ENCODE measurements at places on chromosomes 5 and 9.

GRCh38 chr9:78903581-78903980 is 606.7 kb downstream of the PSAT1 start:
- DNase-seq = no peak

- DNase-seq = no peak
Observed at GRCh38 chr5:180433032-180433422, 61.2 kb upstream of the CNOT6 start.

GRCh38 chr5:88669371-88670050 is 213.5 kb downstream of the MEF2C start:
- DNase-seq = no peak

GRCh38 chr5:118988866-118989180 is 476 bp upstream of the DTWD2 start:
- no peak for DNase-seq

GRCh38 chr5:141413540-141414069 is 818 bp downstream of the PCDHGA10 start:
- DNase-seq = no peak

- DNase-seq = peak; percentile 88
Observed at GRCh38 chr5:67206929-67207328, 10.3 kb upstream of the CD180 start.

GRCh38 chr5:99771296-99771695 is 763.9 kb upstream of the FAM174A start:
- DNase-seq = no peak

GRCh38 chr5:150853561-150853960 is 7.2 kb downstream of the IRGM start:
- no peak for DNase-seq

DNA sequence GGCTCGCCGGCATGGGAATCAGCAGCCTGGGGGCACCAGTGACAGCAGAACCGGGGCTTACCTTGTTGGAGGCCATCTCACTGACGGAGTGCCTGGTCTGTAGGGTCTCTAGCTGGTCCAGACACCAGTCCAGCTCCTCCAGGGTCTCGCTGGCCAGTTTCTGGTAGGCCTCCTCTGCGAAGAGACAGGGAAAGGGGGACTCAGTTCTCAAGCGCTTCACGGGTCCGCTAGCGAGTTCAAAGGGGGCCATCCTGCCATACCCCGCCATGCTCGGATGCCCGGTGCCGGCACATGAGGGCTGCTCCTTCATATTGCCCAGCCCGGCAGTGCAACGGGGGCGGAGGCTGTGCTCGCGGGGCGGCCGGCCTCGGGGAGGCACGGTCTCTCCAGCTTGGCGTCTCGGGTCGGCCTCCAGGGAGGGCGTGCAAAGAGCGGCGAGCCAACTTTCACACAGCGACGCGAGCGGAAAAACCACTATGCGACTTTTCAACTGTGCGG is 456.0 kb downstream of the RAB3C start:
- DNase-seq = no peak

GRCh38 chr5:83430130-83431010 is 41.2 kb upstream of the VCAN start:
- DNase-seq = peak; percentile 69

DNA sequence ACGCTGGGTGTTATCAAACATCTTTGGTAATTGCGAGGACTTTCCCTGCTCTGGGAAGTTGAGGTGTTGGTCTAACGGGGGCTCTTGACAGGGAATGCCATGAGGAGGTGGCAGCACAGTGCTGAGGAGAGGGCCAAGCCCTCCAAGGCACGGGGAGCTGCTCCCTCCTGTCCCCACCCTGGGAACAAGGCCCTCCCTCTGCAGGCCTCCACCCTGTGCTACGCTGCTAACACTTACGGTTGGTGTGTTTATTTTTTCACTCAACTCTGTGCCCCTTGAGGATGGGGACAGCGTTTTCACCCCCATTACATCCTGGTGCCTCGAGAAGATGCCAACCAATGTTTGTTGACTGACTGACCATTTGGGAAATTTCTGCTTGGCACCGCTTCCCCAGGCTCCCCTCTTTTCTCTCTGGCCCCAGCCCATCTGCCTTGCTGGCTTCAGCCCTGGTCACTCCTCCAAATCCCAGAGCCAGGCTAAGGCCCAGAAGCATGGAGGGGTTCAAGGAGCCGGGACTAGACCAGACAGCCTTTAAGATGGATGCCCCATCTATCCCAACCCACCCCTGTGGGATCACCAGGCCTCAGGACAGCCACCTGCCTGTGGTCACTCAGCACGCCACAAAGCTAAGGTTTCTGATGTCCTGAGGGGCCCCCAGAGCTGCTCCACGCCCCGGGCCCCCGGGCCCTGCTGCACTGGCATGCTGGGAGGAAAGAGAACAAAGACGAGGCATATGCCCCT is 125.7 kb downstream of the BARX1 start:
- DNase-seq = no peak

DNA sequence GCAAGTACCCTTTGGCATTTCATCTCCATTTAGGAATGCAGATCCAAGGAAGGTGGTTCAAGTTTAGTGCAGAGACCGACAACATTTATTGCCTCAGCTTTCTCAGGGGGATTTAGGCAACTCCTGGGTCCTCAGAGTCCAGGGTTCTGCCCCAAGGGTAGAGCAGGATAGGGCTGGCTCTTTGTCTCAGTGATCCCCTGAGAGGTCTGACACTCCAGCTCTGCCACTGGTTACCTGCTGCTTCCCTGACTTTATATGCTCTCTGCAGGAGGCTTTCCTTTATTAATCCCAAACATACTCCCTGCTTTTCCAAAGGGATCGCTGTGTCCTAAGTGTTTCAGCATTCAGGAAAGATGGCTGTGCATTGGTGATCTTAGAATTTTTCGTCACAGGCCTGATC is 37.2 kb downstream of the TRPC7 start:
- no peak for DNase-seq

DNA sequence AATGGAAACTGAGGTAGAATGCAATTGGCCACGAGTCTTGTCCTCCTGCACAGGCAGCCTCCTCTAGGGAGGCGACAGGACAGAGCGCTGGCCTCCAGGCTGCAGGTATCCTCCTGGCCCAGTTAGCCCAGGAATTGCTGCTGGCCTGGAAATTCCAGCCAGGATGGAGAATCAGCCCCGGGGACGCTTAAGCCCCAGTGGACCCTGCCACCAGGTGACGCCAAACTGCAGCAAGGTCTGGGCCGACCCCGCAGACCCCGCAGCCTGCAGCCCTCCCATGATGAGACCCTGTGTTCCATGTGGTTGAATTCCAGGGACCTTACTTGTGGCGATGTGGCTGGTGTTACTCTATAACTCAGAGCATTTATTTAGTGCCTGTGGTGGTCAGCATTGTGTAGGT is 7.3 kb downstream of the CACFD1 start:
- no peak for DNase-seq

DNA sequence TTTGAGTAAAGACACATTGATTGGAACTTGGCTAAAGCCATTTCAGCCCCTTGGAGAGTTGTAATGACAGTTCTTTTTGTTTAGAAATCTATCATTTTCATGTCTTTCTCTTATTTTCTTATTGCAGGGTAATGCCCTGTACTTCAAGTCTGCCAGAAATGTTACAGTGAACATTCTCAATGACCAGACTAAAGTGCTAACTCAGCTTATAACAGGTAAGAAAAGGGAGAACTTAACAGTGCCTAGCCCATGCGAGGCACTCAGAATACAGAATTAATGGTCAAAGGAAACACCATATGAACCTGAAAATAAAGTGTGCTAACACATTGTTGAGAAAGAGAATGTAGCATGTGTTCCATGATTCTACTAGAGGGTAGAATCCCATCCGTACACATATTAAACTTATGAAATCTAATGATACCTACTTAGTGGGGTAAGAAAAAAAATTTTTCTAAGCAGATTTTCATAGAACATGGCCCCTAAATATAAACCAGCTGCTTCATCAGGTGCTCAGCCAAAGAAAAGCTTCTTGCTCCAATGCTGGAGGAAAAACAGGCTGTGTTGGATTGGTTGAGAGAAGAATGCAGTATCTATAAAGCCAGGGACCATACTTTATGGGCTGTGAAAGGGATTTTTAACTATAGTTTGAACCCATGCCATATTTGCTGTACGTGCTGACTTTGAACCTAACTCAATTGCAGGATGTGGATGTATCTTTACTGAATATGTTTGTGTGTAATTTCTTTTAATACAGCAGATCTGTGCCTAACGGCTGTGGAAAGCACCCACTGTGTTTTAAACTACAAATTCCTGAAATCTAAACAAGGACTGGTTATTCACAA is 260.8 kb upstream of the PPP1R2B start:
- DNase-seq = no peak

GRCh38 chr5:171483551-171484135 is 64.2 kb downstream of the FGF18 start:
- DNase-seq = no peak

DNA sequence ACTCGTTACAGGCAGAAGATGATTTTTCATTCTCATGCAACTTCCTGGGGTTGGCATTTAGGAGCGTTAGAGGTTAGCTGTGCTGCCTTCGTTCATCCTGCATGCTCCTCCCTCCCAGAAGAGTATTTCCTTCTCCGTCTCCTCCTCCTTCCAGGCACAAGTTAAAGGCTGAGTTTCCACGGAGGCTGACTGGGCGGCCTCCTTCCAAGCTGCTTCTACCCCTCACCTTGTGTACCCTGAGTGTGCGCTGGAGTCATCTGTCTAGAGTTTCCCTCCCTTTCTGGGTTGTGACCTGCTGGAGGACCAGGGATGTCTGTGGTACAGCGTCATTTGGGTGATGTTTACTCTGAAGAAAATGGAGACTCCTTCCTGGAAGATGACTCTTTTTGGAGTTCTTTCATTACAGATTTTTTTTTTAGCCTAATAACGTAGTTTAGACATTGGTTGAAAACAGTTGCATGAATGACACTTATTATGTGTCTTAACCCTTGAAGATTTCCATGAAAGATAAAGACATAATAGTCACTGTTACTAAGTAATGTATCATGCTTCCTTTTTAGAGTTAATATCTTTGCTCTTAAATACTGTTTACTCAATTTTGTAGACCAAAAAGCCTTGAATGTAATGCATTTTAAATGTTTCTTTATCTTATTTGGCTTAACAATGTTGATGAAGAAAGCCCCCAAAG is 146.9 kb downstream of the TENT4A start:
- no peak for DNase-seq

GRCh38 chr9:127521919-127522304 is 70.6 kb downstream of the LRSAM1 start:
- DNase-seq = peak; percentile 64

DNA sequence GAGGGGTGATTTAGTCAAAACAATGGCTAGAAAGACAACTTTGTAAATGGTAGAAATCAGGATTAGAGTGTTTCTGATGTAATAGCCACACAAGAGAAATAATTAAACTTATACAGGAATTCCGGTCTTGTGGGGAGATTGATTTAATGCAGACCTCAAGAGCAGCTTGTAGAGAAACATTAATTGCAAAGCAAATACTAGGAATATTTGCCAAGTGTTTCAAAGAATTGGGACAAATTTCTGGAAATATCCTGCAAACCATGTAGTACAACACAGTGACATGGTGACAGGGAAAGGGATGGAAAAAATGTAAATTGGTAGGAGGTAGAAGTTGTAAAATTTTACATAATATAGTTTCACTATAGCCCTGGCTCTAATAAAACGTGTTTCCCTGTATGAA is 28.9 kb downstream of the NLN start:
- no peak for DNase-seq

GRCh38 chr5:180785121-180785781 is 17.4 kb downstream of the MGAT1 start:
- no peak for DNase-seq

DNA sequence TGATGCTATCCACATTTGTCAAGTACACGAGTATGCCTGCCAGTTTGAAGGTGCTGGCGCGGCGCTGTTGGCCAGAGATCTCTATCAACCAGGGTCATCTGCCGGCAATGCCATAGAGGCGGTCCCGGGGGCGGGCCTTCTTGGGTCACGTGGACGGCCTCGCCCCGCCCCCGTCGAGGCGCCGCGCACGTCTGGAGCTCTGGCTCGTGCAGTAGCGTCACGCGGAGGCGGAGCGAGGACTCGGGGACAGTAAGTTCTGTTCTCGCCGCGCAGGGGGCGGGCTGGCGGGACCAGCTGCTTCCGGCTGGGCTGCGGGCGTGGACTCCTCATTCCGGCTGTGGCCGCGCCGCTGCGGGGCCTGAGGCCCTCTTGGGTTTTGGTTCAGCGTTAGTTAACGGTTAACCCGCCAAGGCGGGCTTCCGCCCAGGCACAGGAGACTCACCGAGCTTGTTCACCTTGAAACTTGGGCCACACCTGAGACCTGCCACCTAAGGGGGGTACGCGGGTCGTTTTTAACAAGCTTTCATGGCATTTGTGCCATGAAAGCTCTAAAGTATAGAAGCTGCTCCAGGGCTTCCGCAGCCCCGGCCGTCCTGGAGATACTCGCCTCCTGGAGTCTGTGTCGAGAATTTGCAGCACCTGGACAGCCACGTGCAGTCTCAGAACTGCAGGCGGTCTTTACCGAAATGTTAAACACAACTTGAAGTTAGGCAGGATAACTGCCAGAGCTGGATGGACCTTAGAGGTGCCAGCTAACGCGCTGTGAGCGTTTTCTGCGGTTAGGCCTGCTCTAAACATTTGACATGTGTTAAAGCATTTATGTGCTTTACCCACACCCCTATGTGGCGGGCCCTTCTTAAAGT is at the start of gene RFESD:
Gene RFESD, plus strand, starts transcription at position 209 of the 863 bp plus-strand sequence. CDS start 5,495 bp downstream, outside the sequence.
- peak; percentile 97 for DNase-seq

DNA sequence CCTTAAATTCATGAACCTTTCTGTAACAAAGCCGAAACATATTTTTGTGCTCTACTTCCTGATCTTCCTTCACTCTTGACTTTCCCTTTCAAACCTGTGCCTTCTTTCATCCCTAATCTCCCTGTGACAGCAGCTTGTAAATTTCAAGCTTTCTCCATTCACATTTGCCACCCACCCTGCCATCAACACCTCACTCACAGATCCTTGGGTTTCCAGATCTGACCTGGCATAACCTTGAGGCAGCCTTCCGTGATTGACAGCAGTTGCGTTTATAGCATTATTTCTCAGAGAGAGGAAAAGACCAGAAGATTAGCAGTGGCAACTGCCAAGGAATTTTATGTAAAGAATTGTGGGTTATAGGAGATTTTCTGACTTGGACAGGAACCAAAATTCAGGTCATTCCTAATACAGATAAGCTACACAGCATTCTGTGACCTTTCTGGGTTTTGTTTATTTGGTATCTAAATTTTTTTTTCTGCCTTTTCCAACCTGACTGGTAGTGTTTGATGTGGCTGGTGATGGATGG is 260.0 kb downstream of the NR2F1-AS1 start:
- no peak for DNase-seq

DNA sequence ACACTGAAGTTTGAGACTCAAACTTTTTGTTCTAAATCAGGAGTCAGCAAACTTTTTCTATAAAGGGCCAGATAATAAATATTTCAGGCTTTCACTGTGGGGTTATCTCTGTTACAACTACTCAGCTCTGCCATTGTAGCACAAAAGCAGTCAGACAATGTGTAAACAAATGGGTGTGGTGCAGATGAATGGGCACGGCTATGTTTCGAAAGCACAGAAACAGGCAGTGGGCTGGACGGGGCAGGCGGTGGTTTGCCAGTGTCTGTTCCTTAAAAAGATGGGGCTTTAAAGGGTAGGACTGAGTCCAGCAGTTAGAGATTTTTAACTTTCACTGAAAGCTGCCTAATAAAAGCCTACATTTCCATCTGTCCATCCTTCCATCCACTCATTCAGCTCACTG is 48.9 kb downstream of the PFDN1 start:
- DNase-seq = no peak

GRCh38 chr5:119379942-119380547 is 24.2 kb downstream of the TNFAIP8 start:
- DNase-seq = no peak
